ENCODE measurements at places on chromosomes 1 and 21.

DNA sequence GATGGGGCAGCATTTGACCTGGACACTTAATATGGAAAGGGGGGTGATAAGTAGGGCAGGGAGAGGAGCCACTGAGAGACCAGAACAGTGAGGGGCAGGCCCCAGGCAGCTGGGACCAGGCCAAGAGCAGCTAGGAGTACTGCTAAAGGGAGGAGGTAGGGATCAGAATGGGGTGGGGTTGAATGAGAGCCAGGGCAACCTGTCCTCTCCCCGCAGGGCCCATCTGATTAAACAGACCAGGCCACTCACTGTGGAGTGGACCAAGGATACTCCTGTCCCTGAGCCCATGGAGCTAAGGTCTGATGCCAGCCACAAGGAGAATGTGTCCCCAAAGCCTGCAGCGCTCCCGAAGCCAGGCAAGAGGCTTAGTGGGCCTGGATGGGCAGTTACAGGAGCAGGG, 2.1 kb downstream of the C1orf167 start:
- DNase-seq = no peak

DNA sequence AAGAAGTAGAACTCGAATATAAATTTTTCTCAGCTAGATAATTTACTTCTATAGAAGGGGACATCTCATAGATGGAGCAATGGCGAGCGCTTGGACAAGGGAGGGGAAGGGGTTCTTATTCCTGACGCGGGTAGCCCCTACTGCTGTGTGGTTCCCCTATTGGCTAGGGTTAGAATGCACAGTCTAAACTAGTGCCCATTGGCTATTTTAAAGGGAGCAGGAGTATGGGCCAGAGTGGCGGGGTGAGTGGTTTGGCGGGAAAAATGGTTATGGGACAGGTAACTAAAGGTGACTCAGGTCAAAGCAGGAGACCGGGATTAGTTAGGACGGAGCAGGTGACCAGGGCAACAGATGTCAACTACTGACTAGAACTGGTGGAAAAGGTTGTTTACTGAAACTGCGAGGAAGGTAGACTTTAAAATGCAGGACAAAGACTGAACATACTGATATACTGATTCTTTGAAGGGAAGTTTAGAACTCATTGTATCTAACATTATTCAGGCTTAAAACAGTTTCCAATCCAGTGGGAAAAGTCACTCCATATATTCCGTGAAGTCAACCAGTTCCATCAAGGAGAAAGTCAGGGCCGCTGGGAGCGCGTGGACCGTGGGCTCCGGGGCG, 940 bp upstream of the ATAD3A start:
- DNase-seq = no peak

DNA sequence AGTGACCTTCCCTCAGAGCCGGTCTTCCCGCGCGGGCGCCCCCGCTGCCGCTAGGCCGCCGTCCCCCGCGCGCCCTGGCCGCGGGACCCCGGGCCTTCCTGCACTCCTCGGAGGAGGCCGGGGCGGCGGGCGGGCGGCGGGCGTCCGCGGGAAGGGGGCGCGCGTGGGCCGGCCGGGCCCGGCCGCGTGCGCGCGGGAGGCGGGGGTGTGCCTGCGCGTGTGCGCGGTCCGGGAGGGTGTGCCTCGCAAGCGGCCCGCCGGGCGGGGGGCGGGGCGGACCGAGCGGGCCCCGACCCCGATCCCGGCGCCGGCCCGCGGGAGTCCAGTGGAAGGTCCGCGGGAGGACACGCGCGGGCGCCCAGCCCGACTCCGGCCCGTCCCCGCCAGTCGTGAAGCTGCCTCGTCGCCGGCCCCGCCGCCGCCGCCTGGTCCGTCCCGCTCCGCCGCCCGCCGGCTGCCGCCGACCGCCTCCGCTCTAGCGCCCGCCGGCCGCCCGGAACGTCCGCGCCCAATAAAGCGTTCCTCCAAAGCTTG, 438 bp downstream of the MRPS6 start:
- no peak for DNase-seq

DNA sequence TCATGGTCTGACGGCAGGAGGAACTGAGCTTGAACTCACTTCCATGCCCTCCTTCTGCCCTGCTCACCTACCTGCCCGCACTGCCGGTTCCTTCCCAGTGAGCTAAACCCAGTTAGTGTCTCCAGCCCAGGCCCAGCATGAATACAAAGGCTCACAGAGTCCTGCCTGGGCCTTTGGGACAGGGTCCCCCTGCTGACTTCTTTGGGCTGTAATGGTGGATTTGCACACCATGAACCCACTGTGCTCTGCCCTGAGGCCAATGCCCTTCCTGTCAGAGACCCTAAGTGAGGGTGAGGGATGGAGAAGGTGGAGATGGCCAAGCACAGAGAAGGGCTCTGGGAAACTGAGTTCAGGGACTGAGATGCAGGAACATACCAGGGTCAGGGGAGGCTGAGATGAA, 153.4 kb downstream of the PCP4 start:
- no peak for DNase-seq

DNA sequence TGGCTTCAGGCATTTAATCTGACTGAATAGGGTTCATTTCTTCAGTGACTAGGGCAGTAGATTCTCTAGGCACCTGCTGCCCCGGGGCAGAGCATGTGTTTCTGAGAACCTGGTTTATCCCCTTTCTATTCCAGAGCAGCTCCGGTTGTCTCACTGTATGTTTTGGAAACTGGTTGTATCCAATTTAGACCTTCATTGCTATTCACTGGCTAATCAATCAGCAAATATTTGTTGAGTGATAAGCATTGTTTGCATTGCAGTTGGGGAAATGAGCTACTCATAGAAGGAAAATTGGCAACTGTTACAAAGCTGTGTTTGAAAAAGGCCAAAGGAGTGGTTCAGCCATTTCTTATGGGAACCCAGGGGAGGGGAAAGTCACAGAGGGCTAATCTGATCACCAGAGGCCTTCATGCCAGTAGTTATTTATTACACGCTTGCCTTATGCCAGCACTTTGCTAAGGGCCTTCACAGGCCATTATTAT, 2.9 kb downstream of the QSOX1 start:
- DNase-seq = no peak

DNA sequence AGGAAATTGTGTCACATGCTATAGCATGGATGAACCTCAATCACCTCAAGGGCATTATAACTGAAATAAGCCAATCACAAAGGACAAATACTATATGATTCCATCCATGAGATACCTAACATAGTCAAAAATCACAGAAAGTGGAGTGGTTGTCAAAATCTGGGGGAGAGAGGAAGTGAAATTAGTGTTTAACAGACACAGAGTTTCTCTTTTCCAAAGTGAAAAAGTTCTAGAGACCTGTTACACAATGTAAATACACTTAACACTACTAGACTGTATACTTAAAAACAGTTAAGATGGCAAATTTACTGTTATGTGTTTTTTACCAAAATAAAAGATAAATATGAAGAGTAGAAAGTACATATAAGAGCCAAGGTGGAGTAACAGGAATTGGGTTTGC, 31.8 kb downstream of the ZNF644 start:
- DNase-seq = no peak
